Stimulated activated CD4-positive, alpha-beta T cell treated with anti-CD3 and anti-CD28 coated beads, Interleukin-12 subunit alpha, Interleukin-12 subunit beta, amount 100 ng/mL, for 24 hours (primary cell): ENCODE measurements at places on chromosomes 3 and 15.

DNA sequence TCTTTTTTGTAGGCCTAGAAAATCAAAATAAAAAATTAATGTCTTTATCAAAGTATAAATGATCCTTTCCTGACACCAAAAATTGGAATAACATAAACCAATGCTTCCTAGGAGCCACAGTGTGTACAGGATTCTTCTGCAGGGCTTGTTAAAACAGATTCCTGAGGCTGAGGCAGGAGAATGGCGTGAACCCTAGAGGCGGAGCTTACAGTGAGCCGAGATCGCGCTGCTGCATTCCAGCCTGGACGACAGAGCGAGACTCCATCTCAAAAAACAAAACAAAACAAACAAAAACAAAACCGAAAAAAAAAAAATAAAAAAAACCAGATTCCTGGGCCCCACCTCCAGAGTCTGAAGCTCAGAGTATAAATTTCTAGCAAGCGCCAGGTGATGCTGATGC, 78.0 kb downstream of the PEX5L start:
- DNase-seq = no peak

DNA sequence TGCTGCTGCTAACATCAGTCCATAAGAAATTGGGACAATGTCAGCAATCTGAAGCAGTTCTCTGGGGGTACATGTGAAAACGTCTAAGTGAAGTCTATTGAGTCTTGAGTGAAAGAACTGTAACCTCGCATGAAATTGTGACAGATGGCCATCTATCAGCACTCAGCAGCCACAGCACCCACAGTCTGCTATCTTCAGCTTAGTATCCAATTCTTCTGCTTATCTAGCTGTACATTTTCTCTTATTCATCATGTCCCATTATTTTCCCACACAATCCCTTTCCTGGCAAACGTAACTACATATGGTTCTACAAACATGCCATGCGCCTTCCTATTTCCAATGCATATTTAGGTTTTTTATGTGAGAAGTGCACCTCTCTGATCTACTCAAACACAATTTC, 629.7 kb downstream of the NTRK3 start:
- DNase-seq = no peak

DNA sequence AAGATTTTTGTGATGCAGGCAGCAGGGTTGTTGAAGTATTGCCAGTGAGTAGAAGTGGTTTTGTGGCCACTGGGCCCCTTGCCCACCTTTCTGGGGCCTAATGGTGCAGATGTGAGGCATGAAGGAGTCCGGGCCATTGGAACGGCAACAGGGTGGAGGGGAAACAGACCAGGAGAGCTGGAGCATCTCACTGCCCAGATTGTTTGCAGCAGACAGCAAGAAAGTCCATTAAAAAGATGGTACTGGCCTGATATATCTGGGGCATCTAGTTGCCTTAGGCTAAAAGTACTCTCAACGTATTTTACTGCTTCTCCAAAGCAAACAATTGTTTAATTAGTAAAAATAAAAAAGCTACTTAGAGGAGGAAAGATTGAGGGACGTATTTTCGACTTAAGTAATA, 298.4 kb downstream of the SATB1 start:
- no peak for DNase-seq

- DNase-seq = no peak
Observed at GRCh38 chr3:142652826-142653292, 56.7 kb downstream of the PLS1 start.

GRCh38 chr3:4225005-4225471, 78.1 kb upstream of the SETMAR start:
- no peak for DNase-seq

DNA sequence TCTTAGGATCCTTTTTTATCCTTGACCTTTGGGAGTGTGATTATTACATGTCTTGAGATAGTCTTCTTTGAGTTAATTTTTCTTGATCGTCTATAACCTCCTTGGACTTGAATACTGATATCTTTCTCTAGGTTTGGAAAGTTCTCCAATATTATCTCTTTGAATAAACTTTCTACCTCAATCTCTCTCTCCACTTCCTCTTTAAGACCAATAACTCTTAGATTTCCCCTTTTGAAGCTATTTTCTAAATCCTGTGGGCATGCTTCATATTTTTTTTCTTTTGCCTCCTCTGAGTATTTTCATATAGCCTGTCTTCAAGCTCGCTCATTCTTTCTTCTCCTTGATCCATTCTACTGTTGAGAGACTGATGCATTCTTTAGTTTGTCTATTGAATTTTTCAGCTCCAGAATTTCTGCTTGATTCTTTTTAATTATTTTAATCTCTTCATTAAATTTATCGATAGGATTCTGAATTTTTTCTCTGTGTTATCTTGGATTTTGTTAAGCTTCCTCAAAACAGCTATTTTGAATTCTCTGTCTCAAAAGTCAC, 12.1 kb downstream of the USF3 start:
- no peak for DNase-seq

- no peak for DNase-seq
Observed at GRCh38 chr15:66629817-66630576, 64.2 kb upstream of the LCTL start.

DNA sequence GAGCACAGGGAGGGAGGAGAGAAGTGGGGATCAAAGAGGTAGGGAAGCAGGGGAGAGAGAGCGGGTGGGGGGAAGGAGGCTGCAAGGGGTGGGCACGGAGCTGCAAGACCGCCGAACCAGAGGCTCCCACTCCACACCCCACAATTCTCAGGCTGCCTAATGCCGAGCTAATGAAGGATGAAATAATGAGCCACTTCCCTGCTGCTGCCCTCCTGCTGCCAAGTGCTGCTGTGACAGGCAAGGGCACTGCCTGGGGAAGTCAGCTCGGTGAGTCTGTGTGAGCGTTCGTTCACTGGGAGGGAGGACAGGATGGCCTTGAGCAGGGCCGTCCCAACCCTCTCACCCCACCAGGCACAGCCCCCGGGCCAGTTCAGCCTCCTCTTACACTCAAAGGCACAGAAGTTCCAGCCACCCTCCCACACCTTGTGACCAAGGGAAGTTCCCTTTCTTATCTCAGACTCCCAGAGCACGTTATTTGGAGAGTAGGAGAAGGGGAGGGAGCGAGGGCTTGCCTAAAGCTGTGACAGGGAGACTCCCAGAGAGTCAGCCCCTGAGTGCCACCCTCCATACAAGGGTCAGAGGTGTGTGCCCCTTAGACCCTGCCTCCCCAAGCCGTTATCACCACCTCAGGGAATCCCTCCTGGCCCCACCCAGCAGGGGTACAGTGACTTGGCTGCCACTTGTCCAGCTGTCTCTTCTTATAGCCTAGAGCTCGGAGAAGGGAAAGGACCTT, 12.4 kb downstream of the GLYCTK start:
- no peak for DNase-seq

DNA sequence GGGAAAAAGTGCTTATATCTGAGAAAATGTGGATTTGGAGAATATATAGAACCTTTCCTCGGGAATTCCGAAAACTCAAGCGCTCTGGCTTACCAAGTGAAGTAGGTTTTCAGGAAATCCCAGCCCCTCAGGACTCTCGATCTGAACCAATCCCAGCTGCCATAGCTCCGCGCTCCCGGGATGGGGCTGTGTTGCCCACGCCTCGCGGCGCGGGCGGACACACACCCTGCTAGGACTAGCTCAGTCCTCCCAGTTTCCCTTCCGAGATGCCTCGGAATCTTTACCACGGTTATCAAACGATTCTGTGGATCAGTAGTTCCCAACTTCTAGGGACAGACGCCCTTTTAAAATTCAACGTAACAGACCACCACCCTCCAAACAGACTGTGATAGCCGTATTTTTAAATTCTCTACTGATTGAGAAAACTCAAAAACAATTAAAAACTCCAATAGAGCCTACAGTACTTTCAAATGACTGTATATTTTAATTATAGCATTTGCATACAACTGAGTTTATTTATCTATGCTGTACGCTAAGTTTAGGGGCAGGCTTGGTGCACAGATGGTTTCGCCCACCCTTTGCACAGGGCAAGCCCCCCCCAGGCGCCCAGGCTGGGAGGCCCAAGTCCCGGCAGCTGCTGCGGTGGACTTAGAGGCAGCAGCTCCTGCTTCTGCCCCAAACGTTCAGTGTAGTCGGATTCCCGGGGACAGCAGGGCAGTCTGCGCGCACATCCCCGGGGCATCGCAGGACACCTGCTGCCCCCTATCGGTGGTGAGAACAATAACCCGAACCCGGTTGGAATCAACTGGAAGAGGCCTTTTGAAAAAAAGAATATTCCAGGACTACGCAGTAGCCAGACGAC, 52.3 kb downstream of the CCDC54 start:
- DNase-seq = no peak

DNA sequence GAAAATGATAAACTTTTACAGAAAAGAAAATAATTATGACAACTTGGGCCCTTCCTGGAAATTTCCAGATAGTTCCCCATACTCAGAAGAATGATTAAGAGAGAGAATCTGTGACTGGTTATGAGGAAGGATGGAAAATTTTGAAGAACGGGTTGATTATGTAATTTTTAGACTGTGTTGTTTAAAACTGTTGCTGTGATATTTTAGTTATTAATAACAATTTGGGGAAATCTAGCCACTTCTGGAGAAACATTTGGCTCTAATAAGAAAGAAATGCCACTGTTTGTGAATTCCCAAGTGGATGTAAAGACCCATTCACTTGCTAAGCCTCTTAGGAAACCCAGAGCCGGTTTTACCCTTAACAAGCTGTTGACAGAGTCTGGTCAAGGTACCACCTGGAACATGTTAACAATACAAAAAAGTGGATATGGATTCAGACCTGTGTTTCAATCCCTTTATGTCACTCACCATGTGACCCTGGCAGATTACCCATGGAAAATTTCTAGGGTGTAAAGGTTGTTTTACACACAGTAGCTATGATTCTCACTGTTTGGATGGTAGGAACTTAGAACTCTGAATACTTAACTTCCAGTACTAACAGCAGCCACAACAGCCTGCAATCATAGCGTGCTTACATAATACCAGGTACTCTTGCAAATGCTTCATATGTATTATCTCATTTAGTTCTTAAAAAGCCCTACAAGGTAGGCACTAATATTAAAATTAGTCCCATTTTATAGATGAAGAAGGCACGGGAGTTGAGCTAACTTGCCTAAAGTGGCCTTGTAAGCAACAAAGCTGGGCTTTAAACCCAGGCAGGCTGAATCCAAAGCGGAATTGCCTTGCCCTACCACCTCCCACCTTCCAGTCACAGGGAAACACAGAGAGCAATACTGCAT, 32.0 kb downstream of the ZBTB38 start:
- no peak for DNase-seq
